HT-29 (cell line): ENCODE measurements at places on chromosomes 5 and 9. TPM values are rescaled to one million over a fixed set of nuclear protein-coding genes. Genes with fewer than 3 reads are reported as not detected.

ROPN1L gene
- total RNA-seq, result not detected in 2 replicates

LHX3 gene
- total RNA-seq, result not detected in 2 replicates

TERT gene
- 0.23 and 4.9 TPM in 2 replicates for total RNA-seq

SLC25A51 gene
- 8.5 and 9.9 TPM in 2 replicates for total RNA-seq

ANKRD31 gene
- total RNA-seq, result 0.05 TPM in 1 of 2 replicates, not detected in the other

COQ4 gene
- 71.3 and 76.1 TPM in 2 replicates for total RNA-seq

SLC25A2 gene
- total RNA-seq, result 0.33 TPM in 1 of 2 replicates, not detected in the other

GPX3 gene
- total RNA-seq, result 35.0 and 36.4 TPM in 2 replicates

PCDHGB6 gene
- 0.18 and 0.33 TPM in 2 replicates for total RNA-seq

HCN1 gene
- total RNA-seq, result not detected in 2 replicates

TNC gene
- 0.46 and 1.3 TPM in 2 replicates for total RNA-seq

C5orf52 gene
- total RNA-seq, result not detected in 2 replicates

ZNF366 gene
- not detected in 2 replicates for total RNA-seq

SLC34A1 gene
- total RNA-seq, result not detected in 2 replicates

INSL4 gene
- total RNA-seq, result 0.20 TPM in 1 of 2 replicates, not detected in the other

ZSWIM6 gene
- total RNA-seq, result 3.0 and 3.2 TPM in 2 replicates

LYRM7 gene
- total RNA-seq, result 1.9 and 3.0 TPM in 2 replicates

KLHL3 gene
- 3.5 and 4.5 TPM in 2 replicates for total RNA-seq

LSM11 gene
- total RNA-seq, result 3.0 and 3.1 TPM in 2 replicates

FOXD4 gene
- 0.31 and 0.73 TPM in 2 replicates for total RNA-seq

SIT1 gene
- total RNA-seq, result not detected in 2 replicates

IL4 gene
- total RNA-seq, result not detected in 2 replicates

SLC1A3 gene
- 0.52 TPM in 1 of 2 replicates, not detected in the other for total RNA-seq

MTX3 gene
- total RNA-seq, result 2.9 and 3.8 TPM in 2 replicates

HTR1A gene
- not detected in 2 replicates for total RNA-seq

PAEP gene
- total RNA-seq, result not detected in 2 replicates

OMD gene
- not detected in 2 replicates for total RNA-seq

CTNND2 gene
- not detected in 2 replicates for total RNA-seq

GPR151 gene
- not detected in 2 replicates for total RNA-seq

DAPK1 gene
- total RNA-seq, result 37.1 and 39.0 TPM in 2 replicates

HRH2 gene
- total RNA-seq, result not detected in 2 replicates

SPINK6 gene
- not detected in 2 replicates for total RNA-seq

EIF4E1B gene
- total RNA-seq, result not detected in 2 replicates

CHD1 gene
- total RNA-seq, result 18.9 and 21.6 TPM in 2 replicates

FOXD4L3 gene
- not detected in 2 replicates for total RNA-seq

NDUFS4 gene
- total RNA-seq, result 62.4 and 68.0 TPM in 2 replicates

DPYSL3 gene
- 0.81 and 2.3 TPM in 2 replicates for total RNA-seq

HAVCR1 gene
- not detected in 2 replicates for total RNA-seq

MYMK gene
- not detected in 2 replicates for total RNA-seq

ZNF300 gene
- total RNA-seq, result 0.56 and 0.70 TPM in 2 replicates

SPINK13 gene
- total RNA-seq, result not detected in 2 replicates

APBA1 gene
- total RNA-seq, result 0.25 and 2.7 TPM in 2 replicates

IL5 gene
- total RNA-seq, result not detected in 2 replicates

IFNE gene
- 0.52 and 0.56 TPM in 2 replicates for total RNA-seq

KCNV2 gene
- total RNA-seq, result not detected in 2 replicates

PLAC8L1 gene
- not detected in 2 replicates for total RNA-seq

MRPL22 gene
- 24.1 and 31.5 TPM in 2 replicates for total RNA-seq

TMED7 gene
- total RNA-seq, result 336 and 348 TPM in 2 replicates

GIN1 gene
- total RNA-seq, result 1.6 TPM in 2 replicates

TMEM174 gene
- not detected in 2 replicates for total RNA-seq

EEIG1 gene
- 36.0 and 45.3 TPM in 2 replicates for total RNA-seq

LRRC19 gene
- 0.08 TPM in 1 of 2 replicates, not detected in the other for total RNA-seq

RABL6 gene
- 242 and 247 TPM in 2 replicates for total RNA-seq

FYB1 gene
- total RNA-seq, result not detected in 2 replicates

ENTPD2 gene
- 2.5 and 2.7 TPM in 2 replicates for total RNA-seq
